CD4-positive, alpha-beta T cell treated with Interleukin-12 subunit alpha and Interleukin-12 subunit beta, for 1 hour (primary cell): ENCODE measurements at places on chromosomes 2 and 18.

GRCh38 chr2:175805442-175806124, 196.5 kb downstream of the LNPK start:
- DNase-seq = no peak

DNA sequence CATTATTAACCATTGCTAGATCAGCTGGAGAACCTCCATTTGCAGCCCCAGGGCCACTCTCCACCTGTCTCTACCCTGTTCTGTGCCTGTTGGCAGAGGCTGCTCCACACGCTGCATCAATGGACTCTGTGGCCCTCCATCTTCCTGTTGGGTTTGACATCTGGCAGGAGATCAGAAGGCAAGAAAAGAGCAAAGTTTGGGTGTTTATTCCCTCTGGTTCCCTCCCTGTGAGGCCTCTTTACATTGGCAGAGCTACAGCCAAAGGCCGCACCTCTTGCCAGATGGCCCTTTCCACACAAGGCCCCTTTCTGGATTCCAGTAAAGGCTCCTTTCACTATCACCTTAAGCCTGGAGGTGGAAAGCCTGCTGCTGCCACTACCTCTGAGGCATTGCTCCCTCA, 110.9 kb upstream of the RND3 start:
- DNase-seq = no peak

DNA sequence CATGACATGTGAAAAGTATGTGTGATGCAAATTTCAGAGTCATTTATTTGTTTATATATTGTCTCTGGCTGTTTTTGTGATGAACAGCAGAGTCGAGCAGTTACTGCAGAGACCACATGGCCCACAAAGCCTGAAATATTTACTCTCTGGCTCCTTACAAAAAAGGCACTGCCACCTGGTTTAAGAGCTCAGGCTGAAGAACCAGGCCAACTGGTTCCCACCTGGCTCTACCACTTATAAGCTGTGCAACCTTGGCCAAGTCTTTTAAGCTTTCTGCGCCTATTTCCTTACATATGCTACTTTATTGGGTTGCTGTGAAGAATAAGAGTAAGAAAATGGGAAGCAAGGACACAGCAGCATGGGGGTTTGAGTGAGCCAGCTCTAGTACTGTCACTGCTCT, 207.6 kb downstream of the L3MBTL4 start:
- no peak for DNase-seq

- DNase-seq = no peak
Observed at GRCh38 chr2:6835467-6835866, 30.2 kb downstream of the CMPK2 start.

GRCh38 chr18:4157352-4157751, 297.8 kb downstream of the DLGAP1 start:
- DNase-seq = no peak

- no peak for DNase-seq
Observed at GRCh38 chr18:63105636-63106316, 213.8 kb downstream of the BCL2 start.

DNA sequence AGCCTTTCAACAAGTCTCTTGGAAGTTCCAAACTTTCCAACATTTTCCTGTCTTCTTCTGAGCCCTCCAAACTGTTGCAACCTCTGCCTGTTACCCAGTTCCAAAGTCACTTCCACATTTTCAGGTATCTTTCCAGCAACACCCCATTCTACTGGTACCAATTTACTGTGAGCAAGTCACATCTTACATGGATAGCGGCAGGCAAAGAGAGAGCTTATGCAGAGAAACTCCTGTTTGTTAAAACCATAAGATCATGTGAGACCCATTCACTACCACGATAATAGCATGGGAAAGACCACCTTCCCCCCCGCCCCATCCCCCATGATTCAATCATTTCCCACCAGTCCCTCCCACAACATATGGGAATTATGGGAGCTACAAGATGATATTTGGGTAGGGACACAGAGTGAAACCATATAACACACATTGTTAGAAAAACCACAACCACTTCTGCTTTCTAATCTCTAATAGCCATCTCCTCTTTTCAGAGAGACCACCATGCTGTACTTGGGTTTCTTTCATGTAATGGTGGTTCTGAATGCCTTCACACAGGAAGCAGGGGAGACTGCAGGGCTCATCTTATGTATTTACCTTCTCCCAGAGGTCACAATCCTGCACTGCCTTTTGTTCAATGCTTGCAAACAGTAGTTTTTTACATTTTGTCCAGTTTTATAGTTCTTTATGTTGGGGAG, 46.0 kb upstream of the CALCRL start:
- DNase-seq = no peak
